Activated T-cell treated with anti-CD3 and anti-CD28 coated beads, Interleukin-2, amount 50 U/mL, for 4 hours (primary cell): ENCODE measurements at places on chromosomes 1 and 21. TPM values are rescaled to one million over a fixed set of nuclear protein-coding genes. Genes with fewer than 3 reads are reported as not detected.

- no peak for DNase-seq
Measured at GRCh38 chr1:43206600-43207228, 34.6 kb downstream of the CFAP57 start.

- DNase-seq = no peak
Measured at GRCh38 chr1:10918531-10918930, 93.9 kb upstream of the TARDBP start.

GRCh38 chr21:44461464-44462001 is 6.2 kb downstream of the LRRC3 start:
- no peak for DNase-seq

- DNase-seq = no peak
Measured at GRCh38 chr1:101653482-101653946, 343.2 kb downstream of the OLFM3 start.

GRCh38 chr1:14017531-14017961 is 317.6 kb downstream of the PRDM2 start:
- no peak for DNase-seq

- no peak for DNase-seq
Measured at GRCh38 chr1:203133970-203134725, 6.6 kb downstream of the ADORA1 start.

DNA sequence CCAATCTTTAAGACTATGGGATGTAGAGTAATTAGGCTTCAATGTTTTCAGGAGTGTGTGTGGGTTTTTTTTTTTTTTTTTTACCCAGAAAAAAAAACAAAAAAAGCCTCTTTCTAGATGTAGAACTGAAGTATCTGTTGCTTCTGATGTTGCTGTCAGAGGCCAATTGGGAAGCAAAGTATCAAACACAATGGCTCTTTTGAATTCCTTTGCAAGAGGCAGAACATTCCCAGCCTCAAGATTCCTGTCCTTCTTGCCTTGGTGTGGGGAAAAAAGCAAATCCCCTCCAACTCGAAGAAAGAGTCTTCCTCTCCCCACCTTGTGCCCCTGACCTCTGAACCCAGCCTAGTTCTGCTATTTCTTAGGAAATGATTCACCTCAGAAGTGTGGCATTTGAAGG is 55.4 kb upstream of the LMO4 start:
- DNase-seq = no peak

DNA sequence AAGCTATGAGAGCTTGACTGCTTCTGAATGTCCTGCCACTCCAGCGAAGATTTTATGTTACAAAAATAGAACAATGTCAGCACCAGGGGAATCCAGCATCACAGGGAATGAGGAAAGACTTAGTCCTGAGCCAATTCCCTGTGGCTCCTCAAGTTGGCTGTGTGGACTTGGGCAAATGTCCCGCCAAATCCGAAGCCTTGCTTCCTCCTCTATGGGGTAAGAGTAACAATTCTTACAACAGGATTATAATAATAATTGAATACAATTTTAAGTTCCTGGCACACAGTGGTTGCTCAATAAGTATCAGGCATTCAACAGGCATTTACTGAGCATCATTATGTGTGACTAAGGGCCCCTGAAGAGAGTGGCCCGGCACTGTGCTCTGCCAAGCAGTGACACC is 44.4 kb downstream of the STPG1 start:
- DNase-seq = no peak

- DNase-seq = no peak
Measured at GRCh38 chr1:1272341-1273208, 1.1 kb downstream of the UBE2J2 start.

Gene LCK
- total RNA-seq = 237 TPM

Gene C21orf91
- 34.7 TPM for total RNA-seq

Gene PDZK1IP1
- not detected for total RNA-seq

Gene GIPC2
- not detected for total RNA-seq

Gene IVL
- not detected for total RNA-seq

Gene CTH
- total RNA-seq = 15.8 TPM

Gene TGFB2
- not detected for total RNA-seq

Gene IL24
- 11.9 TPM for total RNA-seq

Gene HS2ST1
- total RNA-seq = 15.0 TPM
